Stimulated activated CD4-positive, alpha-beta T cell treated with anti-CD3 and anti-CD28 coated beads, Interleukin-12 subunit alpha, Interleukin-12 subunit beta, amount 100 ng/mL, for 48 hours (primary cell): ENCODE measurements at places on chromosomes 5 and 9.

DNA sequence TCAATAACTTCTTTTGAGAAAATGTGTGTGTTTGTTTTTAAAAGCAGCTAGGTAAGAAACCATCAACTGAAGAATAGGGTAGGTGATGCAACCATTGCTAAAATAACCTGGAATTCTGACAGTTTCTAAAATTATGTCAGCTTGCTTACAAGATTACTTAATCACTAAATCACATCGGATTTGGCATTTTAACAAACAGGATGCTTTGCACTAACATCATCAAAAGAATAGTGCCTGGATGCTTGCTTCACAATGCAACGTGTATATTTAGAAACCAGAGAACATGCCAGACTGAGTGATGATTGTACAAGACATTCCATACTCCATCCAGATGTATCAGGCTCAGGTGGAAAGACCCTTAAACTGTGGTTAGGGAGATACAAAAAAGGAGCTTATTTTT lies 43.9 kb downstream of the PAM start:
- no peak for DNase-seq

DNA sequence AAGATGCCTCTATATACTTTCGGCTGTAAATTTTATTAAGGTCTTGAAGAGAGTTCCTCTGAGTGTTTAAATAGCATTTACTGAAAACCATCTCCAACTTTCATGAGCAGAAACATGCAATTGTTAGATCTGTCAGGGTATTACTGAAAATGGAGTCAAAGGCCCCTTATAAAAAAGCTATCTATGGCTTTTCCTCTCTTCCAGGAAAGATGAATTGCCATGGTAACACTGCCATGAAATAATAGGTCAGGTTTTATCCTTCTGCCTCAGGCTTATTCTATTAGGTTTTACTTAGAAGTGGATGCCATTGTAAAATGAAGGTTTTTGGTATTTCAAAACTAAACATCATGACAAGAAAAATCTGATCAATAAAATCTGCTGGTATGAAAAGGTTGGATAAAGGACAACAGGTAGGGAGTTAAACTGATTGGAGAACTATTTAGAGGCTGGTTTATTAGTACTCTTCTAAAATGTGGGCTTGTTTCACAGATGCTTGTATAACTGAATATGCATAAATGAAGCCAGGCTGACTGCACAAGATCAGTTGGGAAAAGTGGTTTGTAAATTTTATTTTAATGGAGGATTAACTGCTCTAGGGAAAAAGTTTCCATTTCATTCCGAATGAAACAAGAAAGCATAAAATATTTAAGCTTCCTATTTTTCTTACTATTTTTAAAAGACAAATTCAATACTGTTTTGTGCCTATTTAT lies 135.5 kb downstream of the RAB3C start:
- no peak for DNase-seq

GRCh38 chr9:1456301-1457024 lies 406.3 kb downstream of the DMRT2 start:
- no peak for DNase-seq

DNA sequence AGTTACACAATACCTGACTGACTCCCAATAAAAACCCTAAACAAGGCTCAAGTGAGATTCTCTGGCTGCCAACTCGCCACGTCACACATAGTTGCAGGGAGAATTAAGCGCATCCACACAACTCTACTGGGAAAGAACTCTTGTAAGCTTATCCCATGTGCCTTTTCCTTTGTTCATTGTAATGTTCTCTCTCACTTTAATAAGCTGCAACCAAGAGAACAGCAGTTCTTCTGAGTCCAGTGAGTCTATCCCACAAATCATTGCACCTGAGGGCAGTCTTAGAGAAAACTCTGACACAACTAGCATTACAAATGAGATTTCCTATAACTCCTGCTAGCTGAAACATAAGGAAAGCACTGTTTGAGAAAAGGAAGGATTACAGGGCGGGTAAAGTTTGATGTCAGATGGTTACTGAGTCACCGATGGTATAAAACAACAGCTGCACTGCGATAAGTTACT lies 27.4 kb downstream of the CENPK start:
- DNase-seq = no peak

DNA sequence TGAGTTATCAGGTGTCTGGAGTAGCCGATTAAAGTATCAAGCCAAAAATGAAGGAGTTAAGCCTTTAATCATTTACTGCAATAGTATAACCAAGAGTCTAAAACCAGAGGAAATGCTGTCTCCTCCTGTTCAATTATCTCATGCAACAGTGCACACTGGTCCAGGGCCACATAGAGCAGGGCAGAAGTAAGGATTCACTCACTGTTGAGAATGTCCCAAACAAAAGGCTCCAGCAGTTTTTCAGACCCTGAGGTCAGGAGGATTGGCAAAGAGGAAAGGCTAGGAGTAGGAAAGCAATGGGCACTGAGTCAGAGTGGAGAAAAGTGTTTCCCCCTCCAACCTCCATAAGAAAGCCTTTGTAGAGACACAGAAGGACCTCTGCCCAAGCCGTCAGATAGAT lies 168.2 kb downstream of the RNF180 start:
- no peak for DNase-seq

DNA sequence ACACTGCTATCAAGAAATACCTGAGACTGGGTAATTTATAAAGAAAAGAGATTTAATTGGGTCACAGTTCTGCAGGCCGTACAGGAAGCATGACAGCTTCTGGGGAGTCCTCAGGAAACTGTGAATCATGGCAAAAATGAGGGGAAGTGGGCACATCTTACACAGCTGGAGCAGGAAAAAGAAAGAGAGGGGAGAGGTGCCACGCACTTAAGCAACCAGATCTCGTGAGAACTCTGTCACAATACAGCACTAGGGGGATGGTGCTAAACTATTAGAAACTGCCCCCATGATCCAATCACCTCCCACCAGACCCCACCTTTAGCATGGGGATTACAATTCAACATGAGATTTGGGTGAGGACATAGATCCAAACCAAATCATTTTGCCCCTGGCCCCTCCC lies 105.5 kb upstream of the CPLX2 start:
- DNase-seq = no peak

- no peak for DNase-seq
Measured at GRCh38 chr9:28025186-28025585, 451.9 kb upstream of the C9orf72 start.

- no peak for DNase-seq
Measured at GRCh38 chr9:14350754-14351153, 36.8 kb upstream of the NFIB start.

DNA sequence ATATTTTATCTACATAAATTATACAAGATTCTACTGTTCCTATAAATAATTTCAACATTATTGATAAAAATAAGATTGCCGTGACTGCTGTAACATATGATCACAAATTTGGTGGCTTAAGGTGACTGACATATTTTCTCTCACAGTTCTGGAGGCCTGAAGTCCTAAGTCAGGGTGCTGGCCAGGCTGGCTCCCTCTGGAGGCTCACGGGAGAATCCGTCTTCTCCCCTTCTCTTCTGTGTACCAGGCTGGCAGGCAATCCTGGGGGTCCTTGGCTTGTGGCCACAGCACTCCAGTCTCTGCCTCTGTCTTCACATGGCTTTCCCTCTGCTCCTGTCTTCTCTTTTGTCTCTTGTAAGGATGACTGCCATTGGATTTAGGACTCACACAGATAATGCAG lies 31.7 kb upstream of the IRX2 start:
- no peak for DNase-seq
